ENCODE measurements at places on chromosomes 6 and 20.

DNA sequence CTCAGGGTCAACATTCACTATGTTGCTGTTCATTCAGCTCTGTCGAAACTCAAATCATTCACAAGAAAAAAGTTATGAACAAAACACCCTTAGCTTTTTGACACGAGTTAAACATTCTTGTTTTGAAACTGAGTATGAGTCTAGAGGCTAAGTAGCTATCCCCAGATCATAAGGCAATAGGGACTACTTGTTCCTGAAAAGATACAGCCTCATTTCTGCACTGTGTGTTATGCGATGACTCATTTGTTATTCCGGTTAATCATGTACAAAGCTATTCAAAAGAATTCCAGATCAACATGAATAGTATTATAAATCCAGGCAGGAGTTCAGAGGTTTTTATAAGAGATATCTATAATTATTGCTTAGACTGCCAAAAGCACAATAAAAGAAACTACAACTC lies 908.0 kb downstream of the QKI start:
- peak; percentile 61 for DNase-seq

DNA sequence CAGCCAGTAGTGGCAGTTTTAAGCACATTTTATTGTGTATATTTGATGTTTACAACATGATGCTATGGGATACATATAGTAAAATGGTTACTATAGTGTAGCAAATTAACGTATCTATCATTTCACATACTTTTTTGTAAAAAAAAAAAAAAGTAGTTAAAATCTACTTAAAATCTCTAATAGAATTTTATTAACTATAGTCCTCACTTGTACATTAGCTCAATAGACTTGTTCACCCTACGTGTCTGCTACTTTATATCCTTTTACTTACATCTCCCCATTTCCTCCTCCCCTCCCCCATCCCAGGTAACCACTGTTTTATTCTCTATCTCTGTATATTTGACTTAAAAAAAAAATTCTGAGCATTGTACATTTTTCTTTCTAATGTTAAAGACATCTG lies 23.0 kb downstream of the GTPBP2 start:
- no peak for DNase-seq

- no peak for DNase-seq
These were observed 610 bp downstream of the CASP8AP2 start for GRCh38 chr6:89830170-89830809.

DNA sequence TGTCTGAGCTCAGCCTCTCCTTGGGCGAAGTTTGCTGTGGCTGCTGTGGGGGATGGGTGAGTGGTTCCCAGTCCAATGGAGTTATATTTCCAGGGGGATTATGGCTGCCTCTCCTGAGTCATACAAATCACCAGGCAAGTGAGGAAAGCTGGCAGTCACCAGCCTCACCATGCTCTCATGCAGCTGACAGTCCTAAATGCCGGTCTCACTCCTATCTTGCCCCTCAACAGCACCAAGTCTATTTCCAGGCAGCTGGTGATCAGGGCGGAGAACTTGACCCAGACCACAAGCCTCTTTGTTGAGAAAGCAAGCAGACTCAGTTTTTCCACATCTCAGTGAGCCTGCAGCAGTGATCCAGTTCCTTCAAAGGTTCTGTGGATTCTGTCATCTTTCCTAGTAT lies 98.9 kb downstream of the TBC1D32 start:
- DNase-seq = no peak

DNA sequence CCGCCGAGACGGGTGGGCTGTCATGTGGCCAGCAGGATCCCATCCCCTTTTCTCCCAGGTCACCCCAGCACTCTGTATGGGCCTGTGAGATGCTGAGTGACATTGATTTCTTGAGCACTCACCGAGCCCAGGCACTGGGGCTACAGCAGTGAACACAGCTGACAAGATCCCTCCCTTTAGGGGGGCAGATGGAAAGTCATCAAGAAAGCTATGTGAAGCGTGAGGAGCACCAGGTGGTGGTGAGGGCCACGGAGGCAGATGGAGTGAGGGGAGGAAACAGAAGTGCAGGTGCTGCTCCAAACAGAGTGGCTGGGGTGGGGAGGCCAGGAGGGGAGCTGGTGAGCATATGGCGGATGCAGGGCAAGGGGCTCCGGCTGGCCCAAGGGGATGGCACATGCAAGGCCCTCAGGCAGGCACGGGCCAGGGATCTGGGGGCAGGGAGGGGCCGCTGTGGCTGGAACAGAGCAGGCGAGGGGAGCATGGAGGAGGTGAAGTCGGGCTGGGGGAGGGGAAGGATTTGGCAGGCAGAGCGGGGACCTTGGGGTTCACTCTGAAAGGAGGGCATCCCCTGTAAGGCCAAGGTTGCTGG lies 184.0 kb downstream of the BMP7 start:
- no peak for DNase-seq

- peak; percentile 78 for DNase-seq
These were observed 358.2 kb upstream of the ID4 start for GRCh38 chr6:19478992-19479391.

- DNase-seq = peak; percentile 74
These were observed 33.7 kb downstream of the RNF146 start for GRCh38 chr6:127300411-127300810.

DNA sequence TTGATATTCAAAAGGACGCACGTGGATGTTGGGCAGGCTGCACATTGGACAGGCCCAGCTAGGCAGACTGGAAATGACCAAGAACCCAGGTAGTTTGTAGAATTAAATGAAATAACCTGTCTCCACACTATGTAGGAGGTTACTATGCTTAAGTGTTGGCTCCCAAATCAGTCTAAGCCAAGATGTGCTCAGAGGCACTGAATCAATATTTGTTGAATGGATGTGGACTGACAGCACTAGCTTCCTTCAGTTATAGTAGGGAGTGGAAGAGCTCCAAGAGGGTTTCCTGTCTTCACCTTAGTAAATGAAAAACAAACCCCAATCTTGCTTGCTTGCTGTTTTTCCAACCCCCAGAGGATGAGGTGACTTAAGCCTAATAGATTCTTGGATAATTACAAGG lies 180.5 kb downstream of the JARID2 start:
- no peak for DNase-seq

GRCh38 chr6:3341467-3341866 lies 82.7 kb downstream of the PSMG4 start:
- DNase-seq = no peak

GRCh38 chr20:54636575-54636974 lies 161.2 kb downstream of the DOK5 start:
- DNase-seq = no peak

GRCh38 chr20:2394411-2395055 lies 13.8 kb downstream of the TGM6 start:
- no peak for DNase-seq

GRCh38 chr6:42783177-42783875 lies 1.5 kb downstream of the BICRAL start:
- peak; percentile 79 for DNase-seq

DNA sequence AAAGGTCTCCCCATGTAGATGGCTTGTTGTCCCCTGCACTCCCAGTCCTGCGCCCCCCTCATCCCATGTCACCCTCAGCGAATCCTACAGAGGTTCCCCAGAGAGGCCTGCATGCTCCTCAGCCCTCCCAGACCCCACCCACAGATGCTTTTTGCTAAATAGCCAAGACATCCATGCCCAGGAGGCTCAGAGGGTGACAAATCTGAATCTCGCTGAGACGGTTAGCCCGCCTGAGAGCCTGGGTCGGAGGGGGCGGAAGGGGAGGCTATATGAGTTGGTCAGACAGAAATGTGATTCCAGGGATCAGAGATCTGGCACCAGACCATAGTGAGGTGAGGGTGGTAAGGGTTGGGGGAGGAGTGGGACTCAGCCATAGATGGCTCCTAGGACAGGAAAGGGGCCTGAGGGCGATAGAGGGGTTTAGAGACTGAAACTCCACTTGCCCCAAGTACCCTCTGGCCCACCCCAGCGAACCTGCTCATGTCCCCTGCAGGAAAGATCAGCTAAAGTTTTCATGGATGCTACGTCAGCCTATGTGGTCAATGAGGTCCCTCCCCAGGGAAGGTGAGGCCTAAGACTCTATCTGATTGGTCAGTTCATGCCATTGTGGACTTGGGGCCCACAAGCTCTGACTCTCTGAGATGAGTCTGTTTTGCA lies 33.2 kb downstream of the TFEB start:
- no peak for DNase-seq

DNA sequence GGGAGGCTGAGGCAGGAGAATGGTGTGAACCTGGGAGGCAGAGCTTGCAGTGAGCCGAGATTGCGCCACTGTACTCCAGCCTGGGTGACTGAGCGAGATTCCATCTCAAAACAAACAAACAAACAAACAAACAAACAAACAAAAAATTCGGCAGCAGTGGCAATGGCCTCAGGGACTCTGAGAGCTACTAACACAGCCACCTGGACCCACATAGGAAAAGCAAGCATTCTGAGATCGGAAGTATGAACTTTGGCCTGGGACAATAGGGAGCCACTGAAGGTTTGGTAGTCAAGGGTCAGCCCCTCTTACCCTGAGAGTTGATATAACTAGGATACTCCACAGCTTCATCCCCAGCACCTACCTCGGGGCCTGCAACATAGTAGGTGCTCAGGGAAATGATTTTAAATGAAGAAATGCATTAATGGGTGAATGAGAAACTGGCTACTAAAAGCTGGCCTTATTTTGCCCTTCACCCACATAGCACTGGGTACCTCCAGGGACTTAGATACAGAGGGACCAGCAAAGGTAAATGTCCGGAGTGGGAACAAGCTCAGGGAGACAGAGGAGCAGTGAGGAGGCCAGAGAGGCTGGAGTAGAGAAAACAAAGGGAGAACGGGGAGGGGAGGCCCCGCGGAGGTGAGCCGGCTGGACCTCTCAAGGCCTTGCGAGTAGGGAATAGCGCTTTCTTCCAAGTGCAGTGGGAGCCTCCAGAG lies 46.6 kb upstream of the PTGIS start:
- no peak for DNase-seq

- no peak for DNase-seq
These were observed 10.6 kb upstream of the EXOC2 start for GRCh38 chr6:703552-703951.

DNA sequence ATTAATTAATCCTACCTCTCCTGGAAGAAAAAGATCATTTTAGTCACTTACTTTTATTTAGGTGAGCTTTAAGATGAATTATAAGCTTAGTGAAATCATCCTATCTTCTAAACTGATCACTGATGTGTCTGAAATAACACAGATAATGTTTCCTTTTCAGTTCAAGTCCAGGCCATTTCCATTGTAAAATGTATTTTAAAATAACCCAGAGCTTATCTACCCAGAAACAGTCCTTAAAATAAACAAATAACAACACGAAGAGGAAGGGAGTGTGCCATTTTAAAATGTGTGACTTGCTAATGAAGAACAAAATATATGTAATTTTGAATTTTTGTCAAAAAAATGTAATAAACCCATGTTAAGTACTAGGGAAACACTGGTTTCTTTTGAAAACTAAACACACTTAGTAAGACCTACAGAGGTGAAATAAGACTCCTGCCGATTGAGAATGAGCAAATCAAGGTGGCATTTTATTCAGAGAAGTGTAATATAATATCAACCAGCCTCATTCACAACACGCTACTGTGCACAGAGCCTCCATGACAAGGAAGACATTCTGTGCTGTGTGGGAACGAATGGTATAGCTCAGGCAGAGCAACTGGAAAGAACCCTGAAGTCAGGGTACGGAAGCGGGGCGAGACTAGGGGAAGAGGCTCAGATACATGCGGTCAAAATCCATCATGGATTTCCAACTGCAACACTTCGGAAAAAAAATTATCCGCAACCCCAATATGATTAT lies 7.7 kb downstream of the LRP11 start:
- DNase-seq = no peak

DNA sequence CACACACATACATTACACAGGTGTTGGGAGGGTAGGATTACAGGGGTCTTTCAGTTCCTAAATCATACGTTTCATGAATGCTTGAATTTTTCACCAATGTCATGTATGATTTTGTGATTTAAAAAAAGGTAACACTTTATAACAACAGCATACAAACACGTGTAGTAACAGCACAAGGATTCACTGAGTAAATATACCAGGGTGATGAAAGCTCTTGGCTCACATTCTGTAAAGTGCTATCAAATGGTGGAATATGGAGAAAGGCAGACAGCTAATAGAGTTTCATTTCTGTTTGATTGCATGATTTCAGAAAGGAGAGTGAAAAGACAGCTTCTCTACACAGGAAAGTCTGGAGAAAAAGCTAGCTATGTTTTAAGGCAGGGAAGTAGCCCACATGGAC lies 231.9 kb downstream of the CD83 start:
- DNase-seq = no peak

DNA sequence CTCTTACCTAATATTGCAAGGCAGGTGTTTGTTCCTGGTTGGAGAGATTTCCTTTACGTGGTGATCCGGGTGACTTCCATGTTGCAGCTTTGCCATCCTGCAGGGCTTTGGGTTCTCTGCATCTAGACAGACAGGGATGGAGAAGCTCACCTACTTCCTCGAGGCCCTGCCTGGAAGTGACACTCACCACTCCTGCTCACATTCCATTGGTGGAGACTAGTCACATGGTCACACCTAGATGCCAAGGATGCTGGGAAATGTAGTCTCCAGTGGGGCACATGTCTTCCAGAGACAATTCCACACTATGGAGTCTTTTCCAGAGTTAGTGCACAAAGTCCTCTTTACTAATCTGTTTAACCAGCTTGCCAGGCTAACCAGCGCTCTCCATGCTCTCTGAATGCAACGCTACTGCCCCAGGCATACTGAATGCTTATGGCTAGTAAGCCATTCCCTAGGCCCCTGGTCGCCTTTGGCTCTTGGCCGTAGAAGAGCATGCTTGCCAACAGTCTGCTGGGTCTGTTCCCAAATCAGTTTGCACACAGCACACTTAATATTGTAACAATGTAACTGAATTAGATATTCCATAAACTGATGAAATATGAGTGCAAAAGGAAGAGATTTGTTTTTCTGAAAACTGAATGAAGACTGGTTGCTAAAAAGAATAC lies 6.7 kb upstream of the KCNK15 start:
- DNase-seq = peak; percentile 44

DNA sequence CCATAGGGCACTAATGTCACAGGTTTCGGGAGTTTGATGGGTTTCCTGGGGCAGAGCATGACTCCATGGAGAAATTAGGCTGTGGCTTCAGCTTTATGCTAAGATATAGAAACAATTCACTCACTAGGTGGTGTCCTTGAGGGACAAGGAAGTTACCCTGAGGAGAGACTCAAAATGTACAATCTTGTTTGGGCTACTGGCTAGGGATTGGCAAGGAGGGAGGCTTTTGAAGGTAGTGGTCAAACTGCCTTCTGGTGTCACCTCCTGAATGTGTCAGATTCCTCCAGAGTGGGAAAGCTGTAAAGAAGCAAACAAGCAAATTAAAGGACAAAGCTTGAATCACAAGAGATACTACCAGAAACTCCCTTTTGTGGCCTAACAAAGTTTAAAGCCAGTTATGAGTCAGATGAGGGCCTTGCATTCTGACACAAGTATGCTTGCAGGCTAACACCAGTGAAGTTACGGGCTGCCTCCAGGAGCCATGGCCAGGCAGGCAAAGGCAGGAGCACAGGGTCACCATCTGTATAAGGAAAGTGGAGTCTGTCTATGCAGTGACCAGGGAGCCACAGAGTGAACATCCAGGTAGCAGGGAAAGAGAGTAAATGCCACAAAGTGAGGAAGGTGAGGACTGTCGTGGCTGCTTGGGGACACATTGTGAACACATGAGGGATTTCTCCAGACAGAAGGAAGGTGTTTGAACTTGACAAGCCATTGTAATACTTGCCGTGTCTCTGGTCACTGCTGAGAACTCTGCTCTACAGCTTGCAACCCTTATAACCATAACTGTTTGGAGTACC lies 107.7 kb upstream of the DTNBP1 start:
- no peak for DNase-seq

GRCh38 chr20:58012731-58013510 lies 215.5 kb downstream of the ANKRD60 start:
- DNase-seq = no peak

- DNase-seq = no peak
These were observed 19.9 kb upstream of the MEP1A start for GRCh38 chr6:46773201-46773855.
